Activated CD8-positive, alpha-beta T cell treated with anti-CD3 and anti-CD28 coated beads for 36 hours (primary cell): ENCODE measurements at places on chromosomes 2 and 18. TPM values are rescaled to one million over a fixed set of nuclear protein-coding genes. Genes with fewer than 3 reads are reported as not detected.
A peak's percentile ranks its signal among the peaks of the same experiment; 100 is the strongest.

APLF gene
- total RNA-seq = 2.9 TPM

EDAR gene
- 0.09 TPM for total RNA-seq

CERS6 gene
- total RNA-seq = 15.4 TPM

RGPD6 gene
- total RNA-seq = 15.8 TPM

IL1B gene
- not detected for total RNA-seq

TXNDC2 gene
- total RNA-seq = not detected

DOK6 gene
- not detected for total RNA-seq

BMPR2 gene
- total RNA-seq = 7.7 TPM

NFE2L2 gene
- 57.6 TPM for total RNA-seq

SLC9A2 gene
- total RNA-seq = 0.05 TPM

GALR1 gene
- not detected for total RNA-seq

- no peak for DNase-seq
These were observed 16.5 kb upstream of the MTCL1 start for GRCh38 chr18:8688816-8689215.

DNA sequence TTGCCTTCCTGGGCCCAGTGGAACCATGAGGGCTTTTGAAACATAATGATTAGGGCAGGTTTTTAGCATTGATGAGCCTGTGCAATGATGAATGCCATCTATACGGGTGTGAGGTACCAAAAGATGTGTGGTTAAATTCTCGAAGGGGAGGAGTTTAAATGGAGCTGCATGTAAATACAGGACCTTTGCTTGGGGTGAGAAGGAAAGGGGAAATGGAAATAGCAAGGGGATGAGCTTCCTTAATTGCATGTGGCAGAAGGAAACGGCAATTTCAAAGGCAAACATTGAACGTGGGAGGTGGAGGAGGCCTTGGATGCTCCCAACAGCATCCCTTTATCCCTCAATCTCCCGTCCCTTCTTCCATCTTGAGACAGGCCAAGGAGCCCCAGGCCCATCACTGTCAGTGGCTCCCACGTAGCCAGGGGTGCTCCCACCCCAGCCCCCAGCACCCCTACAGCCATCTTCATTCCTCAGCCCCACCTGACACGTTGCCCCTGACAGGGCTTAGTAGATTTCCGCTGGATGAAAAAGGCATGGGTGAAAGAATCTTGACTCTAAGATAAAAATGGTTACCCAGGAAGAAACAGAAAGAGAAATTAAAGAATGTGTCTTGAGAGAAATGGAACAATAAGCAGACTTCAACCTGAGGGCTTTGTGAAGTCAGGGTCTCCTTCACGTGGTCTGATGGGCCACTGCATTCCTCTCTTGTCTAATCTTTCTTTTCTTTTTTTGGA, 32.5 kb downstream of the INPP5D start:
- no peak for DNase-seq

GRCh38 chr2:85137156-85137555, 4.0 kb downstream of the TCF7L1 start:
- DNase-seq = no peak

GRCh38 chr18:30271716-30272115, 770.8 kb downstream of the DSC3 start:
- no peak for DNase-seq

GRCh38 chr2:235416858-235417499, 76.9 kb upstream of the AGAP1 start:
- no peak for DNase-seq

DNA sequence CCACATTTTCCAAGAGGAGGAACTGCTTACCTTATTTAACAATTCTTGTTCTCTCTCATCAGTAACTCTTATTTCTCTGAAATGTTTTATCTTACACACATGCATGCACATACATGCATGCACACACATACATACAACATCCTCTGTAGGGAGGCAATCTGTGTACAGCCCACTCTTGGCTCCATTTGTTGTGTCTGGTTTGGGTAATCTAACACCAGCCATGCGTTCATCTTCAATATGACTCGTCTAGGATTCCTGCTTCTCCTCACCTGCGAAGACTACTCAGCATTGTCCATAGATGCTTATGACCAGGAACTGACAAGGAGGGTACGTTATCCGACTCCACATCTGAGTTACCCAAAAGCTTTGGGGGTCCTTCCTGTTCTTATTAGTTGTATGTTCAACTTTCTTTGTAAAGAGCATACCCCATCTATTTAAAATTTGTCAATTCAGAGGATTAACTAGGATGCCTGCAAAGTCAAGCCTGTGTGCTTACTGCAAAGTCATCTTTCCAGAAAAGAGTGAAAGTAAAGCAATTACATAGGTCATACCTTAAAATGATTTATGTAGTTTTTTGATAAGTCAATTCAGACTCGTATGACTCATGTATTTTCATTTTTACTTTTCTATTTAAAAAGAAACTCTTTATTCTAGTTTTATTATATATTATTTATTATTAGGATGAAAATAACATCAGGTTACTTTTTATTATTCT, 18.2 kb downstream of the LYPD6B start:
- no peak for DNase-seq

DNA sequence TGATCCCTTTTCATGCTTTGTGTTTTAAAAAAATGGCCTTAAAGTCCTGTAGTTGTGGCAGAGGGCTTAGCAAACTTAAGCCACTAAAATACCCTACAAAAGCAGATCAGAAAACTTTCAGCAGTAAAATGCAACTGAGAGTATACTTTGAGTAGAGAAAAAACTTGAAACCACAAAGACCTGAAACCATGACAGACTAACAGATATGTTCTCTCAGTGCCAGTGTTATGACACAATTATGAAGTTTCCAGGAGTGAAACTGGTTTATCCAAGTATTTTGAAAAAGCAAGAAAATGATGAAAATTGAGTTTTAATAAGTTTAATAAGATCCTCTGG, 74.5 kb downstream of the SPRED2 start:
- no peak for DNase-seq

DNA sequence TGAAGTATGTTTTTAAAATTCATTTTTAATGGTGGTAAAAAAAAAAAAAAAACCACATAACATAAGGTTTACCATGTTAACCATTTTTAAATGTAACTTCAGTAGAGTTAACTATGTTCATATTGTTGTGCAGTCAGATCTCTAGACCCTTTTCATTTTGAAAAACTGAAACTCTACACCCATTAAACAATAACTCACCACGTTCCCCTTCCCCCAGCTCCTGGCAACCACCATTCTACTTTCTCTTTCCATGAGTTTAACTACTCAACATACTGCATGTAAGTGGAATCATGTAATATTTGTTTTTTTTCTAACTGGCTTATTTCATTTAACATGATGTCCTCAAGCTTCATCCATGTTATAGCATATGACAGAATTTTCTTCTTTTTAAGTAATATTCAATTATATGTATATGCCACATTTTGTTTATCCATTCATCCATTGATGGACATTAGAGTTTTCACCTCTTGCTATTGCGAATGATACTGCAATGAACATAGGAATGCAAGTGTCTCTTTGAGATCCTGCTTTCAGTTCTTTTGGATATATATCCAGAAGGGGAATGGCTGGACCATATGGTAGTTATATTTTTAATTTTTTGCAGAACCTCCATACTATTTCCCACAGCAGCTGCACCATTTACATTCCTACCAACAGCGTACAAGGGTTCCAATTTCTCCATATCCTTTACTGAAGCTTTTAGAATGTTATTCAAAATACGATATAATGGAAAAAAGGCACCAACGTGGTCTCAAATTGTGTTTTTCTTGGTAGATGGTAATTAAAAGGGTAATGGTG, 91.0 kb downstream of the SPTBN1 start:
- peak; percentile 40 for DNase-seq

DNA sequence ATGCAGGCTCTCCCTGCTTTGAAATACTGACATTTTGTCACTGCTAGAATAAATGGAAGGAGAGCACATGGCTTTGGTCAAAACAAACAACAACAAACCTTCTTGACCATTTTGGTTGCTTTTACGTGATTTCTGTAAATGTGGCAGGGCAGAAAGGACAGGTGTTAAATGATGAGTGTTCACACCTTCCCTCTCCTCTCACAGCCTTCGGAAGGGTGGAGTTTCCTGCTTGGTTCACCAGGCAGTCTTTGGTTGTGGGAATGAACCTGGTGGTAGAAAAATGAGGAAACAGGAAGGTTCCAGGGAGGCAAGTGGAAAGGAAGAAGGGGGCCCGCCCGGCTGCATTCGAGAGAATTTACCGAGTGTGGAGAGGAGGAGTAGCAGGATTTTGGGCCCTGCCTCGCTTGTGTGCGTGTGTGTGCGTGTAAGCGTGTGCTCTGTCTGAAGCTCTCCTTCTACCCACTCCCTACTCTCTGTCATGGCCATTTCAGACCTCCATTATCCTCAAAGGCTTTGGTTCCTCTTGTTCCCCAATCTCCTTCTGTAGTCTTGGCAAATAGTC, 23.7 kb upstream of the SPP2 start:
- no peak for DNase-seq

- peak; percentile 92 for DNase-seq
These were observed 89.4 kb downstream of the DGKD start for GRCh38 chr2:233443511-233444183.

DNA sequence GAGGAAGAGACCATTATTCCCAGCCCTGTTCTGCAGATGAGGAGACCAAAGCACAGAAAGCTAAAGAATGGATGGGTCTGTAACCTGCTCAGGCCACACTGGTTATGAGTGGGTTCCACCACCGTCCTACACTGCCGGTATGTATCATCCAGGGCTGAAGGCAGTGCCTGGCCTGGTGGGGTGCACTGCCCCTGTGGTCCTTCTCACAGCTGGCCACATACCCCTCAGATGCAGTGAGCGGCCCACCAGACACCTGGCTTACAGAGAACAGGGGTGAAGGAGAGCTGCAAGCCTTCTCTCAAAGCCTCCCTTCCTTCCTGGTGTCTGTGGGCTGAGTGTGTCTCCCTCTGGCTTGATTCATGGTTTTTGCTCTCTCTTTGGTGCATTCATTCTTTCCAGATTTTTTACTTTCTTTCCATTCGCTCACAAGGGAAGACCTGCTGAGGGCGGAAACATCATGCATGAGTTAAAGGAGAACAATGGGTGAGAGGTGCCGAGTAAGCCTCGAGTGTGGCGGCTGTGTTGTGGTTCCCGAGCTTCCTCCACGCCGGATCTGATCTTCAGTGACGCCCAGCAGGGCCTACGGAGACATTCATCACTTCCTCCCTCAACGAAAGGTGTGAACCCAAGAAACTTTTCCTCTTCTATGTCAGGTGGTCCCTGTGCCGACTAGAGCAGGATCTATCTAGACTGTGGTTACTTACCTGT, 62.1 kb upstream of the REL start:
- peak; percentile 96 for DNase-seq

DNA sequence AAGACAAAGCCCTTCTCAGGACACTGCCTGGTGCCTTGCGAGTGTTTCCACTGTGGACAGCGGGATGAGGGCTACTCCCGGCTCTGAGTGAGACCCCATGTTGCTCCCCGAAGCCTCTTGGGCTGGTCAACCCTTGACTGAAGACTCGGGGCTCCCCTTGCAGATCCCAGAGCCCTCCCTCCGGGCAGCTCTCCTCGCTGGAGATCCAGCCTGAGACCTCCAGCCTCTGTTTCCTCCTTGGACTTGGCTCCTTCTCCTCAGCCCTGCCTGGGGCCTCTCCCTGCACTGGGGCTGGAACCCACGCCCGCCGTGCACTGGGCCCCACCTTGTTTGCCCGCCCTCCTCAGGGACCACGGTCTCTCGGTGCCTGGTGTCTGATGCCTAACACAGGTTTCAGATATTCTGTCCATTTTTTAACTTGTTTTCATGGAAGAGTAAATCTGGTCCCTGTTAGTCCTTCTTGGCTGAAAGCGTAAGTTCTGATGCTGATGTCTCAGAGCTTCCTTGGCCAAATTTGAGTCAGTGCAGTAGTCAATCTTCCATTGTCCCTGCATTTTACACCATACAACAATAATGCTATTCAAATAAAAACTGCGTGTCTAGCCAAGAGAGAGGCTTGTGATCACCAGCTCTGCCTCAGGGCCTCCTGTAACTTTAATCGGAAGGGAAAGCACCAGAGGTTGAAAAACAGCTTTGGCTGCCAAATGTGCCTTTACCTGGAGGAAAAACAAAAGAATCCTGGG, 139.3 kb upstream of the CTDP1 start:
- DNase-seq = no peak

- no peak for DNase-seq
These were observed 429.0 kb upstream of the PIK3C3 start for GRCh38 chr18:41526054-41526453.

DNA sequence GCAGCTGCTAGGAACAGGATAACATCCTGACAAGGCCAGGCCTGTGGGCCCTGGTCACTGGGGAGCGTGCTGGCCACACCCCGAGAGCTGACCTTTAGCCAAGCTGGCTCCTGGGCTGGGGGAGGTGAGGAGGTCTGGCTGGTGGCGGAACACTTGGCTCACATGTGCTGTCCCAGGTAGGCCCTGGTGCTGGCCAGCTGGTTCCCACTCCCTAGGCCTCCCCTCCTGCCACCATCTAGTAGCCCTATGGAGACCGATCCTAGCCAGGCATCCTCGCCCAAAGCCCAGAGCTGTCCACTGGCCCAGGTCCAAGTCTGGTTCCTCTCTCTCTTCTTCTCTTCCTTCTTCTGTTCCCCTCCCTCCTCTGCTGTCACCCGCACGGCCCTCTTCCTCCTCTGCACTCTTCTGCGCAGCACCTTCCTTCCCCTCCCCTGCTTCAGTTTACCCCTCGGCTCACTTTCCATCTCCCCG, 52.4 kb downstream of the TNS1 start:
- DNase-seq = no peak

- no peak for DNase-seq
These were observed 560.5 kb upstream of the HS6ST1 start for GRCh38 chr2:128879161-128879560.

DNA sequence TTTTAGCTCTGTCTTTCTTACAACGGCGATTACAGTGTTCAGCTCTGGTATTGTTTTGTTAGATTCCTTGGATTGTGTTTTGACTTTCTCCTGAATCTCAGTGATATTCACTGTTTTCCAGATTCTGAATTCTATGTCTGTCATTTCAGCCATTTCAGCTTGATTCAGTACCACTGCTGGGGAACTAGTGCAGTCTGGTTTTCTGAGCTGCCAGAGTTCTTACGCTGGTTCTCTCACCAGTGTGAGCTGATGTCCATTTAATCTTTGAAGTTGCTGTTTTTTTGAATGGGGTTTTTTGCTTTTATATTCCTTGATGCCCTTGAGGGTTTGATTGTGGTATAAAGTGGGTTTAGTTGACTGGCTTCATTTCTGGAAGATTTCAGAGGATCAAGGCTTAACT, 37.4 kb upstream of the THUMPD2 start:
- DNase-seq = no peak

- DNase-seq = no peak
These were observed 164.9 kb downstream of the INHBB start for GRCh38 chr2:120510751-120511395.

DNA sequence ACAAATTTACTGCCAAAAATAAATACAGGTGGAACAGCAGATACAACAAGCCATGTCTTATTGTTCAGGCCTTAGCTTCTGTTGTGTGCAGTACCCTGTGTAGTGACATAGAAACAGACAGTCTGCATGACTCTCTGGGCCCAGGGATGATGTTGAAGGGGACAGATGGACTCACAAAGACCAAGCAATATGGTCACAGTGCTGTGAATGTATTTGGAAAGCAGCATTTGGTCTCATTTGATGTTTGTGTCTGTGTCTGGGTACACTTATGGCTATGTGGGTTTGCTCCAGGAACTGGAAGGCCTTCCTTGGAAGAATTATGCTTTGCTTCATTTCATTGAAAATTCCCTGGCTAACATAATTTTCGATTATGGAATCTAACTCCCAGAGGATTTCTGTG, 158.5 kb downstream of the CDC42EP3 start:
- no peak for DNase-seq
